ENCODE measurements at places on chromosomes 2 and 18.

- no peak for DNase-seq
Measured at GRCh38 chr2:95039363-95039762, 13.9 kb downstream of the MAL start.

DNA sequence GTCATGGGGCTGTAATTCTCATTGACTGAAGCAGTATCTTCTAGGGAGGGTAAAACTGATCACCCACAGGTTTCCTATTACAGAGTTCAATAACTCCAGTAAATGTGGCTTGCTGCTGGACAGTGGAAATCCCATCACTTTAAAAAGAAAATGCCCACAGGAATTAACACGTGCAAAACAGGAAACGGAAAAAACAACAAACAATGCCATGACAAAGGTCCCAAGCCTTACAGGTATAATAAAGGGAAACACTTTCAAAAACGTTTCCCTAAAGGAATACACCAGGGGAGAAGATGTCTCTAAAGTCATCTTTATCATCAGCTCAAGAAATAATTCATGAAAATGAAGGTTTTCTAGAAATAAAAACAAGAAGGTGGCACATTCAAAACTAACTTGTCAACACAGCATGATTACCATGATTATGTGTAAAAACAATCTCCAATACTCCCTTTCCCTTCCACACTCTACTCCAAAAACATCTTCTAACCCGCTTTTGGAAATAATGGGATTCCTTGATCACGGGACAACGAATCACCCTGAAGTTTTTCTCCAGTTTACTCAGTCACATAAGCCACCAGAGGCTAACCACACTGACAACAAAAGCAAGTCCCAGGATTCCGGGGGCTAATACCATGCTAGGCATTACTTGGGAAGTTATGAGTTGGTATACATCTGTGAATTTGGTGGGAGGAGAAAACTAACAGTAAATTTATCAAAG, 167.9 kb downstream of the TCF4 start:
- DNase-seq = no peak

DNA sequence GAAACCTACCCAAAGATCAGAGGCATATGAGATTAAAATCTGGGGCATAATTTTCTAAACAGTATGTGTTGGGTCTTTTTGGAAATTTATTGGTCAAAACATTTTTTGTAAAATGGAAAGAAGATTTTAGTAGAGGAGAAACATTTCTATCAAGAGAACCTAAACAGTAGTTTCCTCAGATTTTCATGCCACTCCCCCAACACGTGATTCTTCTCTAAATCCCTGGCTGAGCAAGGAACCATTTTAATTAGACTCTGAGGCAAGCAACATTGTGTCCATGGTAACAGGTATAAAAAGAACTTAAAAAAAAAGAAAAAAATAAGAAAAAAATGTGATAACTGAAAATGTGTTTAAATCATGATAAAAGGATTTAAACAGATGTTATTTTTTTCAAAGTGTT, 1105.2 kb upstream of the ZEB2 start:
- DNase-seq = no peak

DNA sequence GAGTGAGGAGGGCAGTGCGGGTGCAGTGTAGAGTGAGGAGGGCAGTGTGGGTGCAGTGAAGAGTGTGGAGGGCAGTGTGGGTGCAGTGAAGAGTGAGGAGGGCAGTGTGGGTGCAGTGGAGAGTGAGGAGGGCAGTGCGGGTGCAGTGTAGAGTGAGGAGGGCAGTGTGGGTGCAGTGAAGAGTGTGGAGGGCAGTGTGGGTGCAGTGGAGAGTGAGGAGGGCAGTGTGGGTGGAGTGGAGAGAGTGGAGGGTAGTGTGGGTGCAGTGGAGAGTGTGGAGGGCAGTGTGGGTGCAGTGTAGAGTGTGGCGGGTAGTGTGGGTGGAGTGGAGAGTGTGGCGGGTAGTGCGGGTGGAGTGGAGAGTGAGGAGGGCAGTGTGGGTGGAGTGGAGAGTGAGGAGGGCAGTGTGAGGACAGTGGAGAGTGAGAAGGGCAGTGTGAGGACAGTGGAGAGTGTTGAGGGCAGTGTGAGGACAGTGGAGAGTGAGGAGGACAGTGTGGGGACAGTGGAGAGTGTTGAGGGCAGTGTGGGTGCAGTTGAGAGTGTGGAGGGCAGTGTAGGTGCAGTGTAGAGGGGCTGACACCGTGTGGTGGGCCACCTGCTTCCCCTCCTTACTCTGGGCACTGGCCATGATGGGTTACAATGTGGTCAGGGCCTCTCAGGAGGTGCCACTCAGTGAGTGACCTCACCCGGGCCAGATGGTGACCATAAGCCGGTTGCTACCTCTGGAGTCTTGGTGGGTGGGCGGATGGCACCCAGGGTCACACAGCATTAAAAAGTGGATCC, 28.5 kb downstream of the INPP4A start:
- DNase-seq = no peak

DNA sequence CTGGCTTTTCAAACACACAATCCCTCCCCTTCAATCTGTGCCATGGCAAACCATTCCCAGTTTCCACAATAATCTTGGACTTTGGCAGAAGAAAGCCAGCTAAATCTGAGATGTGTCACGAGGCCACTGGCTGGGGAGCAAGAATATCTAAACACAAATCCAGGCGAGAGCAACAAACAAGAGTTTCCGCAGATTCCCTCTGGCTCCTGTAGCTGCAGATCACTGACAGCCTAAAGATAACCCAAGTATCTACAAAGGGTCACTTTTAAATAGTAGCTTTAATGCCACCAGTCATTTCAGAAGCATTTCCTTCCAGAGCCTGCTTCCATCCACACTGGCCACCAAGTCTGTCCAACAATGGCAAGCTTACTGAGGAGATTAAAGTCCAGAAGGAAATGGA, 86.9 kb downstream of the ACVR1 start:
- DNase-seq = no peak

- no peak for DNase-seq
Measured at GRCh38 chr2:28436525-28437051, 43.9 kb downstream of the FOSL2 start.

DNA sequence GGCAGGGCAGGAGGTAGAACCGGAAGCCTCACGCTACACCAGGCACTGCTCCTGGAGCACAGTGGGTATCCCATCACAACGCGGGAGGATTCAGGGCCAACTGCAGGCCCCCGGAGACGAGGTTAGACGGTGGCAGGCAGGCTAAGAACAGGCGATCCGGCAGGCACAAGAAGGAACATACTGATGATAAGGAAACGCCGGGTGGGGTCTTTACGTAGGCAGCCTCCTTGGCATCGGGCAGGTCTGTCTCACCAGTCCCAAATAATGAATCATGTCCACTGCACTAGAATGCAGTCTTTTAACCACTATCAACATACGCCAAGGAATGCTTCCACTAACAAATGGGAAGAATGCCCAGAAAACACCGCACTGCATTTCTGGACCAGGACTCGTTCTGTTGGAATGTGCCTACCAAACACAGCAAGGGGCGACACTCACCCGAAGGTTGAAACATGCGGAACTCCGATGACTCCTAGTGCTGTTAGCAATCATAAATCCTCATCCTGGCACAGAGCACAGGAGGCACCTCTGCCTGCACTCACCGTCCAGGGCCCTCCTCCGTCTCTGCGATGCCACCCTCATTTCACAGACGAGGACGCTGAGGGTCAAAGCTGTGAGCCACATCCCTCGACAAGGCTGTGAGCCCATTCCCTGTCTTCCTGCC, 35.2 kb downstream of the ZNF516 start:
- no peak for DNase-seq

DNA sequence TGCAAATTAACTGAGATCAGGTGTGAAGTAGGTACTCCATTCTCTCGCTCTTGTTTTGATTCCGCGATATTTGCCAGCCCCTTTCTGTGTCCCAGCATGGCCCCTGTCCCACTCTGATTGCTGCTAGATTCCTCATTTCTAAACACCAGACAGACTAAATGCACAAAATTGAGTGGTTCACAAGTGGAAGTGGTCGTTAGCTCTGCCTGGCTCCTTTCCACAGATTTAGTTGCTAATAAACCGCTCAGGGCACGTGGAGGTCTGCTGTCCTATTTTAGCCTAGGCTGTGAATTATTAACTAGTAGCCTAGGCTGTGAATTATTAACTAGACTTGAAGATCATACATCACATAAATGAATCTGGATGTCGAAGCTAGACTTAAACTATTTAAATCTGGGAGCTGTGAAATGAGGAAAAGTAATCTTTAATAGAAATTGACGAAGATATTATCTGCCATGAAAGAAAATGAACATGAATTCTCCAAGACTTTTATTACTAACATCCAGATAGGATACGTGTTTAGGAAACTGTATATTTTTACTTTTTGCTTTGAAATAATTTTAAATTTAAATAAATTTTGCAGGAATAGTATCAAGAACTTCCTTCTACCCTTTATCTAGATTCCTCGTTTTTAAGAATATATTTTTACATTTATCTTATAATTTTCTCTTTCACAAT, 3.7 kb downstream of the IL1RL2 start:
- no peak for DNase-seq

GRCh38 chr2:28516950-28517349, 21.1 kb downstream of the PLB1 start:
- no peak for DNase-seq
